ENCODE measurements at places on chromosomes 16 and 17.

DNA sequence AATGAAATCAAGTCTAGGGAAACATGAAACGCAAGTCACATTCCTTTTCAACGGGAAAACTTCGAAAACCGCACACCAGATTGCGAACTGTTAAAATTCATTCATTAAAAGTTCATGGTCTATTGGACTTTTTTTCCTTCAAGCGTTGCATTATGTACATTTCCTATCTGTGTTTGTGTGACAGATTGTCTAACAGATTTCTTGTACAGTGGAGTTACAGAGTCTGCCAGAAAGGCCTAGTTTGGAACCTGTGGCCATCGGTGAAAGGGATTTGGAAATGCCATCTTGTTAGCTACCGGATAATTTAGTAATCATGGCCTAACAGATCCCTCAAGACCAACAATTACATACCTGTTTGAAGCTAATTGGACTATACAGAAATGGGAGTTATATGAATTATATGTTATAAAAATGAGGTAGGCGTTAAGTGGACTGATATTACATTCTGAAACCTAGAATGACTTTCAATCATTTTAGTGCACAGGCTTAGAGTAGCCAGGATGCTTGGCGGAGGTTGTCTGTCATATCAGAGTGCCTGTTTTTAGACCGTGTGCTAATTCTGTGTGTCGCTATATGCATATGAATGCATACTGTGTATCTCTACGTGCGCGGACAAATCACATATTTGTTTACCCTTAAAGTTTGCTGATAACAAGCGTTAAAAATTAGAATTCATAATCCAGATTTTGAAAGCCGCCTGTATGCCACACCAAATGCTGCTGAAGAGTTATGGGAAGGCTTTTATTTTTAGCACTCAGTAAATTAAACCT lies 885.4 kb upstream of the RBFOX1 start:
- no peak for DNase-seq

- no peak for DNase-seq
Measured at GRCh38 chr17:27956601-27957445, 63.7 kb upstream of the LYRM9 start.

- no peak for DNase-seq
Measured at GRCh38 chr17:40473573-40474365, 27.7 kb downstream of the TNS4 start.

DNA sequence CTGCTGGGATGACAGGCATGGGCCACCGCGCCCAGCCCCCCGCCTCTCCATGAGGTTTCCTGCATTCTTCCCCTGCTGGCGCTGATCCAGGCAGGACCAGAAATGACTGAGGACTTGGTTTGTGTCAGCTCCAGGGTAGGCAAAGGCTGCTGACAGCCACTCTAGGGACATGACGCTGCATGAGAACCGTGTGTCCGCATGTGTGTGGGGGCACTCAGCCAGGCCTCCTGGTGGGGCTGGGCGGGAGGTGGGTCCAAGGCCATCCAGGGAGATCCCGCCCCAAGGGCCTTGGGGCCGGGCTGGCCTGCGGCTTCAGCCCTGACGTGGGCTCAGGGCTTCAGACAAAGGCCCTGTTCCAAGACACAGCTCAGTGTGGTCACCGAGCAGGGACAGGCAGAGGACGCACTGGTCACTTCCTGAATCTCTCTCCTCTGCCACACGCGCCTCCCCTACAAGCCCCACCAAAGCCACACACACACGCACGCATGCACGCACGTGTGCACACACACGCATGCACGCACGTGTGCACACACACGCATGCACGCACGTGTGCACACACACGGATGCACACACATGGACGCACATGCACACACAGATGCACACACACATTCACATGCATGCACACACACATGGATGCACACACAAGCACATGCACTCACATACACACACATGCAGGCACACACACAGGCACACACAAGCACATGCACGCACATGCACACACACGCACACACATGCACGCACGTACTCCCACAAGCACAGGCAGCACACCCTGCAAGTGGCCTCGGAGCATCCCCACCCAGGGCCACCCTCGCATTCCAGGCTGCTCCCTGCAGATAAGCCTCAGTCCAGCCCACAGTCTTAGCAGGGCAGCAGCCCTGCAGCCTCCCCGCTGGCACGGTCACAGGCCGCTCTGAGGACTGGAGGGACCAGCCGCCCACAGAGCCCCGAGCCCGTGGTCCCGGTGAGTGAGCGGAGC lies 5.3 kb upstream of the TMEM204 start:
- no peak for DNase-seq

- DNase-seq, result no peak
Measured at GRCh38 chr16:10612649-10613179, 32.3 kb upstream of the EMP2 start.

DNA sequence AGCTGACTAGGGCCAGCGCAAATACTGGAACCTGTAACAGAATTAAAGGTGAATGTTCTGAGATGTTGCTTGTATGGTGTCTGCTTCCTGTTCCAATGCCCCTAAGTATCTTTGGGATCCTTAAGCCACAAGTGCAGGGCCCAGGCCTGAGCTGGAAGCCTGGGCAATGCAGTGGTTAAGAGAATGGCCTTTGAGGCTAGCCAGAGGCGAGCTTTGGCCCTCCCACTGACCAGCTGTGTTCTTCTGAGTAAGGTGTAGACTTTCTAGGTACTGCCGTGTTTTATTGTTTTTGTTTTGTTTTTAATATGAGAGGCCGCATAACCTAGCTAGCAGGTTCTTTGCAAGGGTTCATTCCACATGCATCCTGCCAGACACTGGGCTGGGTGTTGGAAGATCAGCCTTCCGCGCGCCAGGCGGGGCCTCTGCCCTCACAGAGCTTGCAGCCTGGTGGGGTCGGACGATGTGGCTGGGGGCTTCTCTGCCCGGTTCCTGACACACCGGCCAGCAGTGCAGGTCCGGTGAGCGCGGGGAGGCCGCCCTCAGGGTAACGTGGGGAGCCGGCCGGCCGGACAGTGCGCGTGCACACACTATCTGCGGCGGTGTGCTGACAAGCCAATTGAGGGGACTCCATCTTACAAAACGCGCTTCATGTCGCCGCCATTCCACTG lies 551 bp upstream of the MLX start:
- DNase-seq, result no peak

DNA sequence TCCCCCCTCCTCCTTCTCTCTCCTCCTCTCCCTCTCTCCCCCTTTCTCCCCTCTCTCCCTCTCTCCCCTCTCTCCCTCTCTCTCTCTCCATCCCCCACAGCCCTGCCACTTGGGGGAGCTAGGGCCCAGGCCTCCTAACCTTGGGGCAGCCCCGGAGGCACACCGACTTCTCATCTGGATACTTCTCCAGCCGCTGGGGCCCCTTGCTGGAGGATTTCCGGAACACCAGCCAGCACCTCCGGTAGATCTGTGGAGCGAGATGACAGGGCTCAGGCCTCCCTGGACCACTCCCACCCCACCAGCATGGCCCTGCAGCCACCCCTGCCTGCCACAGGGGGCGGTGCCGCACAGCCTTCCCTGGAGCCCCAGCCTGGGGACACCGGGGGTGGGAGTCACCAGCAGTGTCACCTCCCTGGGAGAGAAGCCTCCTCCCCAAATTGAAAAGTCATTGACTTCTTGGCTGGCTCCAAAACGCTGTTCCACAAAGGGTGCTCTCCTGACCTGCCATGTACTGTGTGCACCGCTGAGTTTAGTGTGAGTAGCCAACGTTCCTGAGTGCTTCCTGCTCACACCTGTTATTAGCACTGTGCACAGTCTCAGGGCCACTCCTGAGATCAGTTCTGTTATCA lies 10.5 kb downstream of the DOK4 start:
- DNase-seq, result peak; percentile 85

- no peak for DNase-seq
Measured at GRCh38 chr17:82791532-82791931, 39.7 kb downstream of the TBCD start.

DNA sequence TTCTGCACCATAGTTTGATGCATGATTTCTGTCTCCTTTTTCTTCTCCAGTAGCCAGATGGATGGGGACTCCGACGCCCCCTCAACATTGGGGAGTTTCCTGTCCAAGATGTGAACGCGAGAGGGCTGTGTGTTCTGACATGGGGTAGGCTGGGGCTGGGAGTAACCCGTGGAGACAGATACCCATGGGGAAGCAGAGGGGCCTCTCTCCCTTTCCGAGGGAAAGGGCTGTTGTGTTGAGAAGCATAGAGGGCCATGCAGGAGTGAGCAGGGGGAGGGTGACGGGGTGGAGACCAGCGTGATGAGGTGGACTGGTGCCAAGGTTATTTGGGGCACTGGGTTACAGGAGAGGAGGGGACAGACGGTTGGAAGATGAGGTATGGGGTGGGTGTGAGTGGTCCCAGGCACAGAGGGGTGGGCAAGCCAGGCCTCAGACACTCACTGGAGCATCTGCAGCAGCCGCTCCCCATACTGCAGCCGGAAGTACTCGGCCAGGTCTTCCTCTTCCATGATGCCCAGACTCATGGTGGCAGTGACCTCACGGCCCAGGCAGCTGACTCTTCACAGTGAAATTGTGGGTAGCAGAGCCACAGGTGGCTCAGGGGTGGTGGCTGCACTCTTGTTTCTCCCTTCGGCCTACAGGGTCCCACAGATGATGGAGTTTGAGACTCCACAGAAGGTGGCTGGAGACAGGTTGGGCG lies 400 bp downstream of the CCDC42 start:
- no peak for DNase-seq

DNA sequence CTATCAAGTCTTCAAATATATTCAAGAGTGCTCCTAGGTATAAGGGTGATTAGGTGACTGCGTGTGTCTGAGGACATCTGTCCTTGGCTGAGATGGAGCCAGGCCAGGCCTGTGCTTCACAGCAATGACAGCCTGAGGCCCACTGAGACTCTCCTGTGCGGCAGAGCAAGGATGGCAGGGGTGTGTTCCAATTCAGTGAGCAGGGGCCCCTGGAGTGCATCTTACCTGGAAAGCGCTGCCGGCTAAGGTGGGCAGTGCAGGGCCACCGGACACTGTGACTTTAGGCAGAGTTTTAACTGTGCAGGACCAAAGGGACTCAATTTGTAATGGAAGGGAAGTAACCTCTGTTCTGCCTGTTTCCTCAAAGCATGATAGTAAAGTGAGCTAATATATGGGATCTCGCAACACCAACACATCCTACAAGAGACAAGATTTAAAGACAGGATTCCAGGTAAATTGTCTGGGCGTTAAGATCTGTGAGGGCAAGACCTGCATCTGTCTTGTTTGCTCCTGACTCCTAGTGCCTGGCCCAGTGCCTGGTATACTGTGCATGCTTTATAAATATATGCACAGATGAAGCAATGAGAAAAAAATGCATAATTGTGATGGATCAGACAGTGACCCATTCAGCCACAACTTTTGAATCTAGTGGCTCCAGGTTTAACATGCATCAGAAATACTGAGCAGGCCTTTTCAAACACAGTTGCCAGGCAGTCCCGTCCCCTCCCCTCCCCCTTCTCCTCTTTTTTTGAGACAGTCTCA lies 86.7 kb downstream of the MRC2 start:
- DNase-seq, result no peak
